ENCODE measurements at places on chromosomes 6 and 20.

GRCh38 chr6:2843138-2843740, 1.6 kb upstream of the SERPINB1 start:
- peak; percentile 31 for DNase-seq

GRCh38 chr6:15796130-15796771, 133.4 kb upstream of the DTNBP1 start:
- DNase-seq: no peak

- no peak for DNase-seq
Measured at GRCh38 chr6:137571854-137572253, 77.7 kb upstream of the OLIG3 start.

GRCh38 chr6:89430201-89430962, 2.6 kb upstream of the ANKRD6 start:
- no peak for DNase-seq

DNA sequence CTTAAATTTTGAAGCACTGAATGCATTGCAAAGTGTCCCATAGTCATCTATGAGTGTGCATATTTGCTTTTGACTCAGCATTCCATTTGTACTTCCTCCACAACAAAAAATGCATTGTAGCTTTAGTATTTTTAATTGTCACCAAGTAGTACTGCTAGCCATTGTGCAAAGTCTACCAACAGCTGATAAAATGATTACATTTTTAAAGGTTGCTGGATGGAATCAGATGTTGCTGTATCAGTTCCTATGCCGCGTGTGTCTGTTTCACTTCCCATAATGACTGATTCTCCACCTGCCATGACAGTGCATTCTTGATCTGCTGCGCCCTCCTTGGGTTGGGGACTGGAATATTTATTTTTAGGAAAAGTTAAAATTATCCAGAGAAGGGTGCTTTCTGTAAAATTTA, 41.2 kb downstream of the SLX4IP start:
- no peak for DNase-seq

DNA sequence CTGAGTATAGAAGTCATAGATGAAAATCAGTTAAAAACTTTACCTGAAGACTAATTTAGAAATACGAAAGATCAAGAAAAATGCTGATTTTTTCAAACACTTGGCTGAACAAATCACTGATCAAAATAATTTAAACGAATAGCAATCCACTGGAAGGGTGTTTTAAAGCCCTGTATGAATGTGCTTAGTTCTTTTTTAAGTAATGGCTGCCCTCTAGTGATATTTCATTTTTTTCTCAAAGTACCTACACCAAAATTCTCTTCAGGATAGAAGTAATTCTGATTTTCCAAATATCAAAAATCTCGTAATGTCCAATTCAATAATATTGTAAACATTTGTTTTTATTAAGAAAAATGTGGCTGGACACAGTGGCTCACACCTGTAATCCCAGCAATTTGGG, 32.5 kb downstream of the AKAP7 start:
- DNase-seq: no peak

DNA sequence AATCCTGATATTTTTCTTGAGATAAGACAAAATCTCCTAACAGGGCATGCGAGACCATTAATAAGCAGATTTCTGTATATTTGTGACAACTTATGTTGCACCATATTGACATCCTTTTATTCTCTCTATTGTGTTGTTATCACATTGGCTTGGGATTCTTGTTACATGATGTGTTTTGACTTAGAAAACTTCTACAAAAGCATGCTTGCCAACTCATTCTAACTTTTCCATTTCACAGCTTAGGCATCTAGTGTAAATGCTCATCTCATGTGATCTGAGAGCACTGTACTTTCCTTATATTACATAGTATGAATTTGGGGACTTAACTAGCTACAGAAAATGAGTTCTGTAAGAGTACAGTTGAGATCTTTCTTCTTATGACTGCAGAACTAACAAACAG, 1040.7 kb upstream of the ADGRB3 start:
- DNase-seq: no peak

GRCh38 chr20:59207235-59207634, 43.6 kb downstream of the ZNF831 start:
- no peak for DNase-seq

GRCh38 chr6:134603561-134603960, 285.6 kb upstream of the SGK1 start:
- DNase-seq: no peak

DNA sequence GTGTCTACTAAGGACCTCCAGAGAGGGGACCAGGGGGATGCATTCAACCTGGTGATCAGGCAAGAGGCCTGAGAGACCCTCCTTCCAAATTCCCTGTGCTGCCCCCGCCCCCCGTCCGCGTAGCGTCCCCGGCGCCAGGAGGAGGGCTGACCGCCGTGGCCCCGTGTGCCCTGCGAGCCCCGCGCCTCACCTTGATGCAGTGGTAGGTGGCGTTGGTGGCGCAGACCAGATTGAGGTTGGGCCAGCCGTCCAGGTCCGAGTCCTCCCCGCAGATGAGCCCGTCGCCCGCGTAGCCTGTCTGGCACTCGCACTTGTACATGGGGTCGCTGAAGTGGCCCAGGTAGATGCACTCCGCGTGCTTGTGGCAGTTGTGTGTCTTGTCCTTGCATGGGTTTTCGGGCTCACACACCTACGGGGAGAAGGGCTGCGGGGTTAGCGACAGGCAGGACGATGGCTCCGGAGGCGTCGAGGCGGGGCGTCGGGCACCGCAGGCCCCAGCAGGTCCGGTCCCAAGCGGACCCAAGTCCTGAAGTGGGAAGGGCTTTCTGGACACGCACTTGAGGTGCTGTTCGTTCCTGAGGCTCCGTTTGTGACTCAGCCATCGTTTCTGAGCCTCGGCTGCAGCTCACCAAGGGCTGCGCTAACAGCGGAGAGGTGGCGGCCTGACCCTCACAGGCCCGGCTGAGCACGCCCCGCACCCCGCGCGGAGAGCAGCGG, 21.7 kb downstream of the THBS2 start:
- DNase-seq: no peak

DNA sequence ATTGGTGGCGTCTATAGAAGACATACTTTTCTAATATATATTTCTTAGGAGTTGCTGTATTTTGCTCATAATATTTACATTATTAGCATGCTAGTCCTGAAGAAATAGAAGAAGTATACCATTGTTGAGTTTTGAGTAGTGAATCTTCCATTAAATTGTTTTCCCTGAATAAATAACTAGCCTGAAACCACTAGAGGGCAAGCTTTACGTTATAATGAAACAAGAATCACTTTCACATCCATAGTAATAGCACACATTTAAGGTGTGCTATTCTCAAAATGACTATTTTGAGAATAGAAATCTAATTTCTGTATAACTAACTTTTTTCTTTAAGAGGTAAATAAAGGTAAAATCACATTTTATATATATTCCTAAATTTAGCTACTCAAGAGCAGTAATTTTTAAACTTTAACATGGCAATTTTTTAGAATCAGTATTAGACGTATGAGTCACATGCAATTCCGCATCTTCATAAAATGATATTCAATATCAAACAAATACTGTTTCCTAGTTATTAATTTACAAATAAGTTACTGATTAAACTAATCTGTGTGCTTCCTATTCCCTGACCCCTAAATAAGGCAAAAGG, 213.2 kb upstream of the MANEA start:
- DNase-seq: no peak

- no peak for DNase-seq
Measured at GRCh38 chr20:37518059-37518458, 3.0 kb upstream of the NNAT start.

GRCh38 chr6:108171291-108171917, 5.6 kb downstream of the NR2E1 start:
- no peak for DNase-seq

DNA sequence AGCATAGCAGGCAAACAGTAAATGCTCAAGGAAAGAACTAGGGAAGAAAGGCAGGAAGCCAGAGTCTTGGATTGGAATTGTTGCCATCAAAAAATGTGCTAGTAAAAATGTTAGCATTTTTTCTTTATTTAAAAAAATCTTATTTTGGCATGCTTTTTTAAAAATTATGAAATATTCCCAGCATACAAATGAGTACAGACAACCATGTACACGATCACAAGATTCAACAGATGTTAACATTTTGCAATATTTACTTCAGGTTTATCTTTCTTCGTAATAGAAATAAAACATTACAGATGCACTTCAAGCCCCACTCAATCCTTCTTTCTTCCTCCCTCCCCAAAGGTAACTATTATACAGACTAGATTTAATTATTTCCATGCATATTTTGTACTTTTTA, 27.4 kb upstream of the NOP56 start:
- no peak for DNase-seq

DNA sequence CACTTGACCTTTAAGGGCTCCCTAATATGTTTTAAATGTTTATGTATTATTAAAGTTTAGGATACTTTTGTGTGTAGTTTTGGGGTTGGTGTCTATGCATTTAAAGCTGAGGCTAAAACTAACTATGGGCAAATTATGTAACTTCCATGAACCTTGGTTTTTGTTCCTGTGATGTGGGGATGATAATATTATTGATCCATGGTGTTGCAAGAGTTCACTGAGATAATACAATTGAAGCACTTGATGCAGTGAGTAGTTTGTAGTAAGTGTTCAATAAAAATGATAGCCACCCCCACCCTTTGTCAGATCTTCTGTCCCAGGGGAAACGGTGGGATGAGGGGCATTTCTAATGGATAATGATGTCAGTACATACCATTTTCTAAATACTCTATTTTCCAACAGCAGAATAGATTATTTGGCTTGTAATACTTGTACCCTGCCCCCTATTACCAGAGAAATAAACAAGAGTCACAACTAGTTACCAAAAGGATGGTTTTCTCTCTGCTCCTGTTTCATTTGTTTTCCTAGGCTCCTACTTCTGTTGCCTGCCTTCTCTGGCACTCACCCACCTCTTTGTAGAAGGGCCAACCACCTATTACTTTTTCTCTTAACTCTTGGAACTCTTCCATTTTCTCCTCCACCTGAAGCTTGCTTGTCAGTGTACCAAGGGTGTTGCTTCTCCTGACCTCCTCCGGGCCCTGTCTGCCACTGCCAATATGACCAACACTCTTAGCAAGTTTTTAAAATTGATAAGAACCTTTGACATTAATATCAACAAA, 97.9 kb downstream of the RCAN2 start:
- no peak for DNase-seq

DNA sequence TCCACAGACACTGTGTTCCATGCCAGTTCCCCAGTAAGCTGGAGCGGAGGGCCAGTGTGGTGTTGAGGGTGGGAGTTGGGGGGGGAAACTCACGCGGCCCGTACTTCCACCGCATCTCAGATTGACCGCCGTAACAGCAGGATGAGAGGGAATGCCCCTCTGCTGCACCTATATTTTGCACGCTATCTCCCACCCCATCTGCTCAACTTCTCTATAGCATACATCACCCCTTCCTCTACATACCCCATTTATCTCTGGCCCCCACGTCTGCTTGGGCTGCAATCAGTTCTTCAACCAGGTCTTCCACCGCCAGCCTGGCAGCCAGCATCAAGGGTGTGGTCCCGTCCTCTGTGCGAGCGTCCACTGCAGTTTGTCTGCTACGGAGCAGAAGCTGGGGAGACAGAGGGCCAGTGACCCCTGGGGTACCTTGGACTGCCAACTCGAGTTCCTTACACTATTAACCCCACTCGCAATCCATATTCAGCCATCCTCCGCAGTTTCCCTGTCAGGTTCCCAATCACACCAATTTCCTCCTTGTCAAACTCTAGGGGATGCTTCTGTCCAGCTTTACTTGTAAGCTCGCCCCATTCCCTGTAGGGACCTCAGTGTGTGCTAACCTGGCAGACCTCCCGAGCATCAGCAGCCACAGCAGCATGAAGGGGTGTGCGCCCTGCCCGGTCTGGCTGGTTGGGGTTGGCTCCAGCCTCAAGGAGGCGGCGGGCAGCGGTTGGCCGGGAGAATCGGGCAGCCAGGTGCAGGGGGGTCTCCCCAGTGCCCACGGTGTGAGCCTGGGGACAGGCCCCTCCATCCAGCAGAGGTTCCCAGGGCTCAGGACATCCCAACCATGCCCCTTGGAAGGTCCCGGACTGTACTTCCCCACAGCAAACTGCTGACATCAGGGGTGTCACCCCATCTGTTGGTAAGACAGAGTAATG, 4.5 kb upstream of the GPSM3 start:
- DNase-seq: no peak

DNA sequence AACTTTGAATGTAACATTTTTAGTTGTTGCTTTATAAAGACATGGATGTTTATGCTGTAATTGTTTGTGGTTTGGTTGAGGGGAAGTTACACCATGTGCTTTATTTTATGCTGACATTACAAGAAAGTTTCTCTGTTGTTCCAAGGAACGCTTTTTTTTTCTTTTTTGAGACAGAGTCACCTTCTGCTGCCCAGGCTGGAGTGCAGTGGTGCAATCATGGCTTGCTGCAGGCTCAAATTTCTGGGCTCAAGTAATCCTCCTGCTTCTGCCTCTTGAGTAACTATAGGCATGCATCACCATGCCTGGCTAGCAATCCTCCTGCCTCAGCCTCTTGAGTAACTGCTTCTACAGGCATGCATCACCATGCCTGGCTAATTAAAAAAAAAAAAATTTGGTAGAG, 21.0 kb upstream of the IFNGR1 start:
- DNase-seq: peak; percentile 21

DNA sequence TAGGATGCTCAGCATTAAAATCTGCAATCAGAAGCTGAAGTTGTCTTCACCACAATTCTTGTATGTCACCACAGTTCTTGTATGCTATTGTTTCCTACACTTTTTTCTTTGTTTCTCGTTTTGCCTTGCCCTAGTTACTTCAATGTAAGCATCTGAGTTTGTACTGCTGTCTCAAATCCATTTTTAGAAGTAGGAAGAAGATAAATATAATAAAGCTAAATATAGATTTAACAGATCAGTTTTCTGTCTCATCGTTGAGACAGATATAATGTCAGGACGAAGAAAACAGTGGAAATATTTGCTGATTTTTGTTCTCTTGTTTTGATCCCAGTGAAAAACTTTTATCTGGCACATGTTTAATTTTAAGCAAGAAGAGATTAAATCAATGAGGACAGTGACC, 318.0 kb downstream of the QKI start:
- no peak for DNase-seq

DNA sequence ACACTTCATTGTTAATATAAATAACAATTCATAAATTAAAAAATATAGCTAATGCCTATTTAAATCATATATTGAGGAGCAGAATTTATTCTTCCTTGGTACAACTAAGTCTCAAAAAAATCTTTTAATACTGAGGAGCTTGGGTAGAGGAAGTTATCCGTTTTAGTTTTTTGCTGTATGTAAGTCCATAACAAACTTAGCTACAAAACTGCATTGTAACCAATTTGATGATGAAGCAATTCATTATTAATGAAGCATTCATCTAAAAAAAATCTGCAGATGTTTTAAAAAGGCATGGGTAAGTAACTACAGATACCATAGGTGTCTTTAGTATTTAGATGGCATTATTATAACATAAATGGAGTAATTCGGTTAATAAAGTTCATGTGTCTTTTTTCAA, 1.3 kb downstream of the KHDRBS2 start:
- no peak for DNase-seq

- no peak for DNase-seq
Measured at GRCh38 chr20:22490287-22491193, 93.8 kb downstream of the FOXA2 start.

GRCh38 chr6:38775870-38776269, 60.8 kb downstream of the DNAH8 start:
- DNase-seq: no peak

GRCh38 chr20:45420125-45420524, 4.2 kb downstream of the PIGT start:
- DNase-seq: no peak

- DNase-seq: no peak
Measured at GRCh38 chr20:31747640-31748039, 8.6 kb downstream of the TPX2 start.

- no peak for DNase-seq
Measured at GRCh38 chr6:56620229-56620868, 22.3 kb downstream of the DST start.
